ENCODE measurements at places on chromosomes 1 and 21.

- no peak for DNase-seq
Observed at GRCh38 chr1:232146514-232146913, 483.4 kb downstream of the SIPA1L2 start.

DNA sequence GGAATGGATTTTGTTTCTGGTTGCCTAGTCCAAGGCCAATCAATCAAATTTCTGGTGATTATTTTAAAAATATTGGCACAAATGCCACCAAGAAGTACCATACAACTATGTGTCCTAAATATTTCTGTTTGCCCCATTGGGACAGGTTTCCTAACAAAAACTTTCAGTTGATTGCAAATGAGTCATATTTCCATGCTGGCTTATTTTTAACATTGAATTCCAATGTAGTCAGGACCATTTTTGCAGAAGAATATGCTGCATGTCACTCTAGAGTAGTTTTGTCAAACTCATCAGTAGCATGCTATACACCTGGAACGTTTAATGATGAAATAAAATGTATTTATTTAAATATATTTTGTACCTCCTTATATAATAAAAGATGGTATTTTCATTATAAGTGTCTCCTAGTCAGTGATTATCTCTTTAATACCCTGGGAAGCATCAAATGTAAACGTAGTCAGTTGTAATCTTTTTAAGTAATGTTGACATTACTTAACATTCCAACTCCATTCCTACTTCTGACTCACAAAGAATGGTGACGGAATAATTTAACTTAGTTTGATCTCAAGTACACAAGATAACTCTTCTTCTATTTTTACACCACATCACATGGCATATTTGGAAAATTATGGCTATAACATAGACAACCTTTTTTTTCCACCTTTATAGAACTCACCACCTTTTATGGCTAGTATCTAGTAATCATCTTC, 39.0 kb upstream of the USH2A start:
- DNase-seq = no peak

DNA sequence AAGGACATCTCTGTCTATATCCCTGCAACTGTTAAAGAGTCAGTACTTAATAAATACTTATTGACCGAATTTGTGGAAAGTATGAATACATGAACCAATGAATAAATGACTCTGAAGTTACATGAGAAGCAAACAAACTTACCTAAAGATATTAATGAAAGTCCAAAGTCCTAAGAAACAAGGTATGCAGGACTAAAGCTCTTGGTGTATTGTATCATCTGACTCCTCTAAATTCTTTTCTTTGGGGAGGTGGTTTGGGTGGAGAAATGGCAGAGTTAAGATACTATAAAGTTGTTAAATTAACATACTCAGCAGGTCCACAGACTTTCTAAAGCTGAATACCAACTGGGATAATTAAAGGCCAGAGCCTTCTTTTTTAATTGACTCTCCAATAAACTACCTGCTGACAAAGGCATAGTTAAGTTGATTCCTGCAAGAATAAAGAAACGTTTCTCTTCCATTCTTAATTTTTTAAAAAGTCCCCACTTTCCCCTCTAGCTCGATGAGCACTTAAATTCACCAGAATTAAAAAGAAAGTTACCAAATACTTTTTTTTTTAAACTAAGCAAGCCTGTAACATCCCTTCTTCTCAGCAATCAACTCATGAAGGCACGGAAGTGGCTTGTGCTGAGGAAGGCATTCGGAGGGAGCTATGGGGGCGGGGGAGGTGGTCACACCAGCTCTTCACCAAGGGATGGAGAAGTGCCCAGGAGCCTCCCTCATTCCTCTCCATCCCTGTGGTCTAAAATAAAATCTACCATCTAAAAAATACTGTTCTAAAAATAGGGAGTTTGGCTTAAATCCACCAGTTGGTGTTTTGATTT, 61.1 kb downstream of the GADD45A start:
- DNase-seq = no peak

DNA sequence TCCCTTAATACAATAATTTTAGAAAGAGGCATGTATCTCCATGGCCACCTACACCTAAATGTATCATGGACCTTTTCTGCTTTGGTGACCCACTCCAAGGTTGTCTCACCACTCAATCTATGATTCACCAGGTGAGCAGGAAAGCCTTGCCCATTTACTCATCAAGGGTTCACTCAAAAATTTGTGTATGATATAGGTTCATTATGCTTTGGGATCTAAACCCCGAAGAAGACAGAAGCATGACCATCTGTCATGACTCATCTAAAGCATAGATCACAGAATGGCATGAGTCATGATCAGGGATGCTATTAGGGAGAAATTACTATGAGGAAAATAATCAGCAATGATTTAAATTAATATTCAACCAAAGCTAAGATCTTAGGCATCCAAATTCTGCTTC, 38.5 kb downstream of the PYHIN1 start:
- no peak for DNase-seq

DNA sequence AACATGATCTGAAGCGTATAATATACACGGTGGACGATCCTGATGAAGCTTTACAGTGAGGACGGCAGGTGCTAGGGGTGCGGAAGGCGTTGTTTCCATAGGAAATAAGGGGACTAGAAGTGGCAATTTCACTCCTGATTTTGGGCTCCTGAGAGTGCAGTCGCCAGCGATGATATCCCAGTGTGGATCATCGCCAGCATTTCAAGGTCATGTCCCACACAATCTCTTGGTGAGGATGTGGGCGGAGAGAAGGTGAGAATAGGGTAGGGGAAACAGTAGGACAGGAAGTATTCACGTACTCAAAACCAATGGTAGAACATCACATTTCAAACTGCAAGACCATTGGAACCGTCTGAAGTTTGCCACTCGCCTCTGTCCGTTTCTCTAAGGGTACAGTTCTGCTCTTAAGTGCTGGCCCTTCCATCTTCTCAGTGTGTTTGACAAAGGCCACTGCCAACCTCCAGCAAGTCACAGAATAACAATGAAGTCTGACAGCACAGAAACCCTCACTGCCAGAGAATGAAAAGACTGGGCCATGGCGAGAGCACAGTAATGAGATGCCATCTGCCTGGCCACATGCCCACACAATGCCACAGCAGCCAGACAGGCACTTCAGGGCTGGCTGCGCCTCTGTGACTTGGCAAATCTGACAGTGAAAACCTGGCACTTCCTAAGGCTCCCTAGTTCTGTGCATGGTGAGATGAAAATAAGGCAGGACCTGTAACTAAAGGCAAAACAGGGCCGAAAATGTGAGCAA, 27.9 kb downstream of the PCSK9 start:
- DNase-seq = no peak

DNA sequence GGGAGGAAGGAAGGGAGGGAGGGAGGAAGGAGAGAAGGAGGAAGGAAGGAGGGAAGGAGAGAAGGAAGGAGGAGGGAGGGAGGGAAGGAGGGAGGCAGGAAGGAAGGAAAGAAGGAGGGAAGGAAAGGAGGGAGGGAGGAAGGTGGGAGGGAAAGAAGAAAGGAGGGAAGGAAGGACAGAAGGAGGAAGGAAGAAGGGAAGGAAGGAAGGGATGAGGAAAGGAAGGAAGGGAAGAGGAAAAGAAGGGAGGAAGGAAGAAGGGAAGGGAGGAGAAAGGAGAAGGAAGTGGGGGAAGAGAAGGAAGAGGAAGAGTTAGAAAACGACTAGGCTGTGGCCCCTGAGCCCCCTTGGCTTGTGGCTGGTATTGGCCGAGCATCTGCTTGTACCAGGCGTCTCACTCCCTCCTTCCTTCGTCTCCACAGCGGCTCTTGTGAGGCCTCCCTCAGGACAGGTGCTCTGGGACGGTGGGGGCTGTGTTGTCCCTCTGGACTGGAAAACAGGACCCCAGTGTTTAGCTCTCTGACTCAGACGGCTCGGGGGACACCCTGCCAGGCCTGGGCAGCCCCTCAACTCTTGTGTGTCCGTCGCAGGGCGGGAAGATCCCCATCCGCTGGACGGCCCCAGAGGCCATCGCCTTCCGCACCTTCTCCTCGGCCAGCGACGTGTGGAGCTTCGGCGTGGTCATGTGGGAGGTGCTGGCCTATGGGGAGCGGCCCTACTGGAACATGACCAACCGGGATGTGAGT, 36.2 kb upstream of the C1QA start:
- no peak for DNase-seq

- DNase-seq = no peak
Observed at GRCh38 chr1:55117941-55118340, 78.6 kb downstream of the PCSK9 start.

DNA sequence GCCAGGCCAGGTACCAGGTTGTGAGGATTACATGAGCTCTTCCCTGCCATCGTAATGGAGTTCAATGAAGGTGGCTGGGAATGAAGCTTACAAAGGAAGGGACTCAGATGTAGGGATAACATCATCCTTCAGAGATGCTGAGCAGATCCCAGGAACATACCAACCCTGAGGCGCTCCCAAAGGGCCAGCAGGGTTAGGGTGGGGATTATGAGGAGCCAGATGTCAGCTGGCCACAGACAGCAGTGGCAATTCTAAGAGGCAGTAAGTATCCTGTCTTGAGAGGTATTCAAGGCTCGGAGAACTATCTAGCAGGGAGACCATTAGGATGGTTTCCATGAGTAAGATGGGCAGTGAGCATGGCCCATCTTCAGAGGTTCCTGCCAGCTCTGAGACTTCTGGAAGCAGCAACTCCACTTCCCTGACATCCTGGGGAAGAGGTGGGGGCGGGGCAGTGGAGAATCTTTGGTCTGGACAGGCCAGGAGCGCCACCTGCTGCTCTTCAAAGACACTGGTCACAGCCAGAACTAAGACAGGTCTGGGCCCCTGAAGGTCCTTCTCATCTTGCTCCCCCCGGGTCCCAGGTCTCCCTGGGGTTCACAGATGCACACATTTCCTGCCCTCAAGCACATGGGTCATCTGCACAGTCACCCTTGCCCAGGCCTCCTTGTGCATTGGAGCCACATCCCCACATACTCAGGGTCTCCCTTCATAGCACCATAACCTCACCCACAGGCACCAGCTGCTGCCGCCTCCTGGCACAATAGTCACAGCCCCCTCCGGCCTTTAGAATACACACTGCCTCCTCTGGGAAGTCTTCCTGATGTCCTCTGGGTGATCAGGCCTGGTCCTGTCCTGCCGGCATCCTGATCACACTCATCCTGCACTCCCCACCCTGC, 2.7 kb upstream of the SDC3 start:
- DNase-seq = peak; percentile 94

DNA sequence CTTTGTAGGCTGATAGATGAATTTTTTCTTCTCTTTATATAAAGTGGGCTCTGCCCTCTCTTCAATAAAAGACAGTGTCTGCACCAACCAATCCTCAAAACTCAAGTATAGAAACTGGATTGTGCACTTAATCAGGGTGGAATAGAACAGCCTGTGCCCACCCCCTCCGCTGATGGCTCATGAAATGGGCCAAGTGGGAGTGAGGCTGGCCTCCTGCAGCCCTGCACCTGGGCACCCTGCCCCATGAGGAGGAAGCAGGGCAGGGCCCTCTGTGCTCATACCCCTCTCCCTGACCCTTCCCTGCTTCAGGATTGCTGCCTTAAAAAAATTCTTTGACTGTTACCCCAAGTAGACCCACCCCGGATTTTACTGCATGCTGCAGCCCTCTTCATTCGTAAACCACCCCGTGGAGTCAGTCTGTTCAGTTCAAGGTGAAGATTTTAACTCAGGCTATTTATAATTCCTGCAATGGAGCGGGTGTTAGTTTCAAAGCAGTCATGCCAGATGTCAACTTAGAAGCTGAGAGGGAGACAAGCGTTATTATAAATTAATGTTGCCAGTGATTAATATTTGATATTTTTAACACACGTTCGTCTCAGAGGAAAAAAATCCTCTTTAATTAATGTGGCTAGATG, 15.8 kb downstream of the PROK1 start:
- DNase-seq = peak; percentile 13

GRCh38 chr21:16318651-16319300, 589.0 kb downstream of the USP25 start:
- no peak for DNase-seq

DNA sequence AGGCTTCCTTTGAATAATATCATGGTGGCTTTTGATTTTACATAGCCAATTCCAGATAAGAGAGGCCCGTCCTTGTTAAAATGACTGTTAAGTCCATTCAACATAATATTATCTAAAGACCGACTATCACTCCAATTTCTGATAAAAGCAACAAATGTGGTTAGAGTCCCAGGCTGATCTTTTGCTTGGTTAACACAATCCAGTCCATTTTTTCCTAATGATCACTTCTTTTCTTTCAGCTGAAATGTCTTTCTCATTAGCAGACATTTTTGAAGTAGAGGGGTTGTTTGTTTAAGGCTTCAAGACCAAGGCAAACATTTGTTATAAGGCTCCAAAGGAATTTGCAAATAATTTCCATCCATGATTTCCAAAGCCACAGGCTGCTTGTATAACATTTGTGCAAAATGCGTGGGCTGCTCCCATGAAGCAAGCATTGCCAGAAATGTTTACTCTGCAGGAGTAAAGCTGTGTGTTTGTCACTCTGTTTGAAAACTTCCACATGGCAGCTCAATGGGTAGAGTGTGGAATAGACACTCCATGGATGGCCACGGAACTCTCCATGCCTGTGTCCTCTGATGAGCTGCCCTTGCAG, 111.5 kb downstream of the PSMG1 start:
- DNase-seq = no peak

All from NCI-H82 (cell line).